ENCODE measurements at places on chromosomes 1 and 21.

DNA sequence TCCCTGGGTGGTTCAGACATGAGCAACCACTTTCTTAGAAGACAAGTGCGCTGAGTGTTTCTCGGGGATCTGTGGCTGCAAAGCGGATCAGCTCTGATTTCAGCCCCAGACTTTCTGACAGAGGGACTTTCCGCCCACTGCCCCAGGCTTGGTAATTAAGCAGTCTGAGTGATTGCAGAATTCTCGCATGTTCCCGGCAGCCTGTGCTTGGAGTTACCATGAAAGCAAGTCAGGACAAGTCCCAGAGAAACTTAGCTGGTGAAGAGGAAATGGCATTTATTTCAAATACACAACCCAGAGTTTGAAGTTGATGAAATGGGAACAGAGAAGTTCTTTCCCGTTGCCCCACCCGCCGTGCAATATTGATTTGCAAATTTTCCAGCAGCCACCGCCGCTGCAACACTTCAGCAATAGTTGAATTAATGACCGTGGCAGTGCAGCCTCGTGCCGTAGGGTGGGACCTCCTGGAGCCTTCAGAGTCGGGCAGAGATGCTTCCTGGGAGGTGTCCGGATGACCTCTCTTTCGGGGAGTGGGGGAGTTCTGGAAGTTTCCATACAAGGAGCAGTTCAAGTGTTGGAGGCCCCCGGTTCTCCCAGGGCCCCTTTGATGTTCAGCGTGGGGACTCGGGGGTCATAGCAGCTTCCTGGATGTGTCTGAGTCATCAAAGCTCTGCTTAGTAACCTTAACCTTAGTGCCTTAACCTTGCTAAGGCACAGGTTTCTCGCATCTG lies 134.7 kb downstream of the KAZN start:
- no peak for DNase-seq

- DNase-seq: no peak
Observed at GRCh38 chr1:184270556-184270955, 116.3 kb upstream of the C1orf21 start.

DNA sequence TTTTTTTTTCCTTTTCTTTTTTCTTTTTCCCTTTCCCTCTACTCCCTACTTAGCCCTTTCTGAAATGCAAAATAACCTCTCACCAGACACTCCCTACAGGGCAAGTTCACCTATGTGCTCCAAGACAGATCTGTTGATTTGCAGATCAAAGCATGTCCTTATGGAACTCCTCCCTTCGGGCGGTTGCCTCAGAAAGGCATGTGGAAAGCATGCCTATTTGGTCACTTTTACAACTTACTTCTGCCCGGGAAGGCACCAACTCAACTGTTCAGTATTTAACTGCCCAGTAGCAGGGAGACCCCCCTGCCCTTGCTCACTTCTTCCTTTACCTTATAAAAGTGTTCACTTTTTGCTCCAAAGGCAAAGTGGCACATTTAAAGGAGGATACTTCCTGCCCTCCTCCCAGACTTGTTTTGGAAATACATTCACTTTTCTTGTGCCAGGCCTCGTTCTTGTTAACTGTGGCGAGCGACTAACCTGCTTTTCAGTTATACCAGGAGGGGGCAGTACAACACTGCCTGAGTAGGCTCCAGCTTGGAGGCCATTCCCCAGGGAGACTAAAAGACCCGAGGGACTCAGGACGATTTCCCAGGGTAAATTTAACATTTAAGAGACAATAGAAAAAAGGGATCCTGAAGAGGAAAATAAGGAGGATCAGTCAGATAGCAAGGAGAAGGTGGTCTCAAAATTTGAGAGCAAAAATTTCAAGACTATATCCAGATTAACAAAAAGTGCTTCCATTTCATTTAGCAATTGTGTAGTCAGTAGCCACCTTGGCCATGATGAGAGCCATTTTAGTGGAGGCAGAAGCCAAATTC lies 12.3 kb upstream of the SLAMF7 start:
- DNase-seq: peak; percentile 10

- DNase-seq: no peak
Observed at GRCh38 chr1:94270801-94271203, 33.4 kb upstream of the ARHGAP29 start.

- DNase-seq: no peak
Observed at GRCh38 chr1:162191396-162192305, 122.2 kb downstream of the NOS1AP start.

DNA sequence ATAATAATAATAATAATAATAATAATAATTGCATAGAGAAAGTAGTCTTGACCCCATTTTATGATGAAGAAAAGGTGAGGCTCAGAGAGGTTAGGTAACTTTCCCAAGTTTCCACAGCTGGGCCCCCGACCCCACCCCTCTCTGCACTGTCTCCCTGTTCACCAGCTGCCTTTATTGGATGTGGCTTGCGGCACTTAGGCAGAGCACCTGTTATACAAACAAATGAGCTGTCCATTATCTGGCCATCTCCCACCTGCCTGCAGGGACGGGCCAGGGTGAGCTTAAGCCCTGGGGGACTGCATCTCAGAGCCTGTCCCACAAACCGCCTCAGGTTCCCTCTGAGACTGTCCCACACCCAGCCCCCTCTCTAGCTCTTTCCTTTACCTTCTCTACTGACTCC lies 10.1 kb upstream of the EFNA1 start:
- DNase-seq: no peak

DNA sequence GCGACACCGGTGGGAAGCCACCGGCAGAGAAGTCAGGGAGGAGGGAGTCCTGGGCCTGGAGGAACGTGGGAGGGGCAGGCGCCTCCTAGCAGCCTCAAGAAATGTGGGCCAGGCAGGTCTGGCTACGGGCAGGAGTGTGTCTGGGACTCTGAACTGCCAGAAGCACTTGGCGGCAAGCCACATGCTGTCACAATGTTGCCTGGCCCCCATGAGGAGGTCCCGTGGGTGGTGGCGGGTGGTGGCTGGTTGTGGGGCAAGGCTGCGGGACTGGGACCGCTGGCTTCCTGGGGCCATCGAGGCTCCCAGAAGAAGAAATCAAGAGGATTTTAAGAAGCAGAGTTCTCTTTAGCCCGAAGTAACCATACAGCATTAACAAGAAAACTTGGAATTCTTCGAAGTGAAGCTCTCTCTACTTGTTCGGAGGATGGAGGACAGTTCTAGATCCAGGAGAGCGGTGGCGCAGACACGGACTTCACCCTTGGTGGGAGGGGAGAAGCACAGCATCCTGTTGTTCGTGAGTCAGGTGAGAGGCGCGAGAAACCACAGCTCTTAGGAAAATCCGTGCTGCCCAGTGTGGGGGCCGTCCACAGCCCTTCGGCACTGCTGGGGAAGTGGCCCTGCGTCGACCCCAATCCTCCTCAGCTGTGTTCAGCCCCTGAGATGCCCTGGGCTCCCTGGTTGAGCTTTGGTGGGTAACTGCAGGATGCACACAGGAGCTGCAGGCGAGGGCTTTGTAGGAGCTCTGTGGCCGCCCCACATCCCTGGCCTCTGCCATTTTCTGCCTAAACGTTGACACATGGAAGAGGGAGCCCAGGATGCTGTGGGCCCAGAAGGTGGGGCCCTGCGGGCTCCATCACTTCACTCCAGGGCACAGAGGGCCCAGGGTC lies 12.4 kb downstream of the SKI start:
- no peak for DNase-seq

DNA sequence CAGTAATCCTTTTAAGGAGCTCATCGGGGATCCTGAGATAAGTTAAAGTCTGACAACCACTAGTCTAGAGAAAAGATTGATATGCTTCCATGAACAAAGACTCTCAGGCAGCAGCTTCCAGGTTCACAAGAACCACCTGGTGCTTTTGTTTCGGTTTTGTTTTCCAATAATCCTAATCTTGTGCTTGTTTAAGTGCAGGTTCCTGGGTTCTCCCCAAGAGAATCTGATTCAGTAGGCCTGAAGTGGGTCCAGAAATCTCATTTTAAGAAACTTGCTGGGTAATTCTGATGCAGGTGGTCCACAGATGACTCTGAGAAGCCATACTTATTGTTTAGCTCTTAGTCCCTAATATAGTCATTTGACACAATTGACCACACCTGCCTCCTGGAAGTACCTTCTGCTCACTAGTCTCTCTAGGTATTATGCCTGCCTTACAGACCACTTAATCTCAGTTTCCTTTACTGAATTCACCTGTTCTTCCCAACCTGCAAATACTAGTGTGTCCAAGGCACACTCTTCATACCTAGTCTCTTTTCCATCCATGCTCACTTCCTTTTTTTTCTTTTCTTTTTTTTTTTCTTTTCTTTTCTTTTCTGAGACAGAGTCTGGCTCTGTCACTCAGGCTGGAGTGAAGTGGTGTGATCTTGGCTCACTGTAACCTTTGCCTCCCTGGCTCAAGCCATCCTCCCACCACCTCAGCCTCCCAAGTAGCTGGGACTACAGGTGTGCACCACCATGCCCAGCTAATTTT lies 20.5 kb upstream of the FRRS1 start:
- DNase-seq: no peak

- no peak for DNase-seq
Observed at GRCh38 chr21:31342348-31342747, 1.7 kb downstream of the TIAM1 start.

GRCh38 chr1:117059334-117059677 lies 820 bp upstream of the TTF2 start:
- DNase-seq: peak; percentile 62

DNA sequence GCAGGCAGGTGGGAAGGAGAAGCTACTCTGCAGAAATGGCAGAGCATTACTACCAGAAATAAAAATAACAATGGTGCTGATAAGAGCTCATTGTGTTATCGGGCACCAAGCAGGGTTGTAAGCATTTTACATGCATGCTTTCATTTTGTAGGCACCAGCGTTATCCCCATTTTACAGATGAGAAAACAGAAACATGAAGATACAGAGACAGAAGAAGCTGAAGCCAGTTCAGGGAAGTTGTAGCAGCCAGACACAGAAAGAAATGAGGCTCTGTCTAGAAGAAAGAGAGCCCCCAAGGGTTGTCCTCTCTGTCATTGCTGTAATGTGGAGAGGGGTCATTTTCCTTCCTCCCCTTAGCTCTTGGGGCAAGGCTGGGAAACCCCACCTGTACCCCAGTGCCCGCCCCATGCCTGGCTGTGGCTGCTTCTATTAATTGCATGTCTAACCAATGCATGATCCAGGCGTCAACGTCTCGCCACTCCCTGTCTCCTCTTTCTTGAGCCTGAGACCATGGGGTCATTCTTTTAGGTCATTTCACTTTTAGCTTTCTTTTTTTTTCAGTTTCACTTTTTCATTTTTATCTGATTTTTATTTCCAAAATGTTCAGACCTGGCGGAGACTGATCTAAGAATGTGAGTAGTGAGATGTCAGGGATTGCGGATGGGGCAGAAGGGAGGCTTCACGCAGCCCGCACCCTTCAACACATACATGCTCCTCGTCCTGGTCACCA lies 6.8 kb downstream of the OLIG1 start:
- no peak for DNase-seq

GRCh38 chr1:231763456-231763855 lies 136.9 kb downstream of the DISC1 start:
- no peak for DNase-seq

DNA sequence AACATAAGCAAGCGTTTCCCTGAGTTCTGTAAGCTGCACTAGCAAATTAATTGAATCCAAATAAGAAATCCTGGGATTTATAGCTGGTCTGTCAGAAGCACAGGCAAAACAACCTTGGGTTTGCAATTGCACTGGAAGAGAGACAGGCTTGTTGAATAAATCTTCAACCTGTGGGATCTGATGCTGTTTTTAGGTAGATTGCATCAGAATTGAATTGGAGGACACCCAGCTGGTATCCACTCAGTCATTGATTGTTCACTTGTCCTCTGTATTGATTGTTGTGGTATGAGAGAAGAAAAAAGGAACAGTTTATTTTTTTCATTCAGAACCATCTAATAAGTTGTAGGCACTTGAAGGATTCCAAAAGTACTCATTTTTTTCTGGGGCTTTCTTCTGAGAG lies 497.4 kb downstream of the SIPA1L2 start:
- DNase-seq: no peak

- DNase-seq: no peak
Observed at GRCh38 chr1:204980840-204981405, 62.1 kb upstream of the CNTN2 start.

DNA sequence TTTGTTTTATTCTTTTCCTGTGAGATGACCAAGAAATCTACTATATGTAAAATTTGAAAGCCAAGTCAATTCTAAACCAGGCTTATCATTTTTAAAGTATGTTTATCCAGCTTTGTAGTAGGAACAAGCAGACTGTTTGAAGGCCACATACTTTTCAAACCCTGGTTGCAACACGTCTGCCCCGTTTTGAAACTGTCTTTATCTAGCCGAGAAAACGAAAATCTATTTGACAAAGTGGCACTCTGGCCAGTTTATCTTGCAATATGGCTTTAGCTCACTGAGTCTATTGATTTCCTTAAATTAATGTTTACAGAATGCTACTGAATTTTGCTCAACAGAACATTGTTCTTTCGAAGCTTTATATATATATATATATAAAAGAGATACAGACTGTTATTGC lies 39.7 kb downstream of the PROX1 start:
- no peak for DNase-seq

- peak; percentile 25 for DNase-seq
Observed at GRCh38 chr1:40404670-40405462, 31.3 kb downstream of the SMAP2 start.

DNA sequence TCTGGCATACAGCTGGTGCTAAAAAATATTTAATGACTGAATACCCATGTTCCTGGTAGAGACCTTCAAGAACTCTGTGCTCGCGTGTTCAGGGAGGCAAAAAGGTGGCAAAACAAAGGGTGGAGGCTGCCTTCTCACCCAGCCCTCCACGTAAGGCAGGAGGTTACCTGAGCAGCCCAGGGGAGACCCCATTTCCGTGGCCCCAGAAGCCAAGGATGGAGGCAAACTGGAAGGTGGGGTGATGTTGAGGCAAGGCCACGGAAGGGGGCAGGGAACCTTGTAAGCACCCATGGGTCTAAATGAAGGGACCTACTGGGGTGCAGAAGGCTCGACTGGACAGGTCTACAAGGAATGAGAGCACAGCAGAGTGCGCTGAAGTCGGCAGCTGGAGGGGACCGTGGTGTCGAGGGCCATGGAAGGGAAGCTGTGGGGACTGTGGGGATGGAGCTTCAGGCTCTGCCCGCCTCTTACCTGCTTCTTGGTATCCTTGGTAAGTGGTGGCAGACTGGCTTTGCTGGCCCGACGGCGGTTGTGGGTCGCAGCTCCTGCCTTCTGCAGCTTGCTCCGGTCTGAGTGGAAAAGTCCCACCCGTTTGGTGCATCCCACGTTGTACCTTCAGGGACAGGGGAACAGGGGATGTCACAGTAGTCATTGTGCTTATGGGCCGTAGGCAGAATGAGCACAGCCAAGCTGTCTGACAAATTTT lies 8.9 kb upstream of the A3GALT2 start:
- no peak for DNase-seq

- DNase-seq: no peak
Observed at GRCh38 chr1:110502402-110503151, 16.4 kb downstream of the KCNA10 start.

DNA sequence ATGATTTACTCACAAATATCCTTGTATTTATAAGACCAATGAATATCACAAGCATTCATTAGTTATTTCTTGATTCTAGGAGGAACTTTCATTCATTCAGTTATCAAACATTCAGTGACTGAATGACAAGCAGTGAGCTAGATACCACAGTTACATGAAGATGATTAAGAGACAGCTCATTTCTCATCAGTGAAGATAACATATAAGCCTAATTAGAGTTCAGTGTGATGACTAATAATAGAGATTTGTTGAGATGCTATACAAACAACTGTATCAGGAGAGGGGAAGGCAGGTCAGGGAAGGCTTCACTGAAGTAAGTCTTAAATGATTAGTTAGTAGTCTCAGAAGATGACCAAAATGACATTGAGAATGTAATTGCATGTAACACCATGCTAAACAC lies 14.6 kb upstream of the C1orf105 start:
- DNase-seq: no peak

- no peak for DNase-seq
Observed at GRCh38 chr1:84704872-84705417, 14.7 kb upstream of the SSX2IP start.

Measured in SW 1271 (cell line).